ENCODE measurements at places on chromosomes 2 and 18.

GRCh38 chr2:157334797-157335196 lies 9.2 kb upstream of the ERMN start:
- no peak for DNase-seq

DNA sequence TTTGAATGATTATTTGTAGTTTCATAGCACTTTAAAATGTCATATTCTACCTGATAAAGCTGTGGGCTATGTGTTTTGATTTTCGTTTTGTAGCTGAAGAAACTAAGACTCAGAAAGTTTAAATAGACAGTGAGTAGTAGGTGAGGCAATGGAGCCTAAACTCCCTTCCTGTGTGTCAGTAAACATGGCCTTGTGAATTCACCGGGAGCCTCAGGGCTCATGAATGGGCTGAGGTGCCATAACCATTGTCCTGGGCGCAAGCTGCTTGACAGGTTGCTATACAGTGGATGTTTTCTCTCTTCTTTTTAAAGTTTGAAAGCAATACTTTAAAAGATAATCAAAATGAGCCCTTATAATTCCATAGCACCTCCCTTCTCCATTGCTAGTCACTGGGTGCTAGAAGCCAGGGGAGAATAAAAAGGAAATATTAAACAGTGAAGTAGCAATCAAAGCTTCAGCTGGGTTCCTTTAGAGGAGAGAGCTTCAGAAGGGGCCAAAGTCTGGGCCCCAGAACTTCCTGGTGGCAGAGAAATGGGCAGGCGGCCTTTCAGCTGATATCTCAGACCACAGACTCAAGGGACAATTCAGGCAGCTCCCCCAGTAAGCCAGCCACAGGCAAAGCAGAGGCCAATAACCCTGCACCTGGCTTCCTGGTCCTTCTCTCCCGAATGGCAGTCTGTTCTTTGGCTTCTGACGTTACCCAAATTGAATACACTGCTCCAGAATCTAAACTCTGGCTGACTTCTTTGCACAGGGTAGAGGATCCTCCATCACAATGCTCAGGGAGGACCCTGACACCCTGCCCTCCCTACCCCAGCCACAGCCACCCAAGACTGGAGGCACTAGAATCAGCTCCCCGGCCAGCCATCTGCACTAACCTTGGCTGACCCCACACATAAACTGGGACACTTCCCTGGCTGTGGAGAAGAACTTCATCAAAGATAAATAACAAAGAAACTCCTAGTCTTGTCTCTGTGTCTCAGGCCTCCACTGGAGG lies 51.8 kb upstream of the NPAS2 start:
- no peak for DNase-seq

- peak; percentile 67 for DNase-seq
These were observed 498 bp downstream of the TGOLN2 start for GRCh38 chr2:85327160-85327821.

GRCh38 chr2:234480337-234480736 lies 16.5 kb downstream of the ARL4C start:
- DNase-seq = no peak

DNA sequence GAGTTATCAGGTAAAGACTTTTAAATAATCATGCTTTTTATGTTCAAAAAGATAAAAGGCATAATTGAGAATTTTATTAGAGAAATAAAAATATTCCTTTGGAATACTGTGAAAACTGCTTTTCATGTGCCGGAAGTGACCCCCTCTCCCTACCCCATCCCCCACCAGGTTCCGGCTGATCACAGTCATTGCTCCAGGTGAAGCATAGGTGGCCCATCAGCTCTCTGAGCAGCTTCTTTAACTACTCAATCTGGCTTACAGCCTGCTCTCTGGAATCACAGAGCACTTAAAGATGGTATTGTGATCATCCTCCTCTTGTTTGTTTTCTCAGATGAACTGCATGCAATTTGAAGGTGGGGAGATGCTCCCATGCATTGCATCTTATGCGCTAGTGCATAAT lies 257.7 kb downstream of the EN1 start:
- DNase-seq = no peak

GRCh38 chr2:179990676-179991317 lies 16.3 kb downstream of the CWC22 start:
- DNase-seq = no peak

DNA sequence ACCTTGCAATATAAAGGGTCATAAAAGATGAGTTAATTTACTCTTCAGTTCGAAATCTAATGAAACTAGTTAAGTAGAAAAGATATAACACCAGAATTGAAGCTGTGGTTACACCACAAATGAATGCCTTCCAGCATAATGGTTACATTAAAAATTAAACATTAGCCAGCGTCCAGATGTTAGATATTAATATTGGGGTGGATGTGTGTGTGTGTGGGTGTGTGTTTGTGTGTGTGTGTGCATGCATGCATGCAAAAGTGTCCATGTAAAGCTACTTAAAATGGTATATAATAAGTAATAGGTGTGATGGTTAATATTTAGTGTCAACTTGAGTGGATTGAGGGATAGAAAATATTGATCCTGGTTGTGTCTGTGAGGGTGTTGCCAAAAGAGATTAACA lies 170.4 kb upstream of the FN1 start:
- DNase-seq = no peak

DNA sequence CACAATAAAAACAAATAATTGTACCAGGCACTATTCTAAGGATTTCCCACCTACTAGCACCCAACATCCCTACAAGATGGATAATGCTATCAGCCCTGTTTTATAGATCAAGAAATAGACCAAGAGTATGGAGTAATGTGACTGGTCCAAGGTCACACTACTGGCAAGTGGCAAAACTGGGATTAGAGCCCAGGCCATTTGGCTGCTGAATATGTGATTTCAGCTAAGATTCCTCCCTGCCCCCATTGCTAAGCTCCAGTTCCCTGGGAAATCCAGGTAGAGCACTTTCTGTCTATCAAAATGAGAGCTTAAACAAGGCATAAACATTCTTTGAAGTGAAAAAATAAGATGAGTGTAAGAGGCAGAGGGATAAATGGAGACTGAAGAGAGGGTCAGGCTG lies 157.8 kb downstream of the DNAH6 start:
- no peak for DNase-seq

DNA sequence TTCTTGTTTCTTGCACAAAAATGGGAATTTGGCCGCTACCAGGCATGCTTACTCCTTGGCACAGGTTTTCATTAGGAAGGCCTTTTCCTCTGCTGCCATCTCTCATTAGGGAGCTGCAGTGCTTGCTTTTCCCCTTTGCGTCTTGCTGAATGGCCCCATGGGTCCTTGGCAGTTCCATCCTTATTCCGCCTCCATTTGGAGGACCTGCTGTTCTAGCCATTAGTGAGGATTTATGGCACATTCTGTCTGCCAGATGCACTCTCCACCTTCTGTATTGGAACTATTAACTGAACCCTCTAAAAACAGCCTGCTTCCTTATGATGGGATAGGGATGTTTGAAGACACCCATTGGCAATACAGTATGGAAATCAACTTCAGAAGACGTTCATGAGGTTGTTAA lies 103.5 kb upstream of the NOSTRIN start:
- DNase-seq = no peak

DNA sequence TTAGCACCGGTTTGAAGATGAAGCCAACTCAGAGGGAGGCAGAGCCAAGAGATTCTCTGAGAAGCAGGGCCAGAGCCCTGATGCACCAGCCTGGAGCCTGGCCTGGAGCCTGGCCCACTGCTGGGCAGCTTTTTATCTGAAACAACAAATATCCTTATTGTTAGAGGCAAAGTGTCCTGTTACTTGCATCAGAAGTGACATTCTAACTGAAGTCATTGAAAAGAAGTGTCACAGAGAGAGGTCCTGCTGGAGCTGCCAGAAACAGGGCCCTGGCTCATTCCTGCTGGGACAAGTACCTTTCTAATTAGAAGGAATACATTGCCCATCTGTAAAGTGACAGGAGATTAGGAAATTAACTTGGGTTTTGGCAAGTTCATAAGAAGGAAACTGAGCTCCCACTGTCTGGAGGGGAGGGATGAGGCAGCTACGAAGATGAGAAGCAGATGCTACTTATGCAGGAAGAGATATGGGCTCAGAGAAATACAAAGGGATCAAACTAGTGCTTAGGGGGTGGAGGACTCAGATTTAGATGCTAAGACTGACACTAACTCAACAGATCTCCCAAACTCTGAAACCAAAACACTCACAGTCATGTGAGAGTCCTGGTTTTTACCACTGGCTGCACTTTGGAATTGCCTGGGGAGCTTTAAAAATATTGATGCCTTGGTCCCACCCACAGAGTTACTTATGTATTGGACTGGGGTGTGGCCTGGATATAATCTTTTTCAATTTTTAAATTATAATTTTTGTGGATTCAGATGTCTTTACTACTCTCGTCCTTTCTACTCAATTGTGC lies 11.0 kb upstream of the HK2 start:
- no peak for DNase-seq

DNA sequence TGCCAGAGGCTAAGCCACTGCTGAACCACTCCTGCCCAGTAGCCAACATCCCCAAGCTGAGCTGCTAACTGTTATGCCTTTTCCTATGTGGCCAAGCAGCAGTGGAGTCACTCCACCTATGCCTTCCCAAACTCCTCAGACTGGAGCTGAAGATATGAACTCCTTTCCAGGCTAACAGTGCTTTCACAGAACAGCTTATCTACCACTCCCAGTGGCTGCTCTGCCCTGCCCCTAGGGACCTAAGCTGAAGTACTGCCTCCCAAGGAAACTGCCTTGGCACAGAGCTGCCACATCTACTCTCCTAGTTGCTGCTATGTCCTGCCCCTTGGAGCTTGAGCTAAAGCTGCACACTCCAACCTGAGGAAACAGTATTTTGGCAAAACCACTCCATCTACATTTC lies 275.9 kb downstream of the RBM43 start:
- DNase-seq = no peak

GRCh38 chr2:205695460-205695991 lies 13.2 kb downstream of the NRP2 start:
- no peak for DNase-seq

DNA sequence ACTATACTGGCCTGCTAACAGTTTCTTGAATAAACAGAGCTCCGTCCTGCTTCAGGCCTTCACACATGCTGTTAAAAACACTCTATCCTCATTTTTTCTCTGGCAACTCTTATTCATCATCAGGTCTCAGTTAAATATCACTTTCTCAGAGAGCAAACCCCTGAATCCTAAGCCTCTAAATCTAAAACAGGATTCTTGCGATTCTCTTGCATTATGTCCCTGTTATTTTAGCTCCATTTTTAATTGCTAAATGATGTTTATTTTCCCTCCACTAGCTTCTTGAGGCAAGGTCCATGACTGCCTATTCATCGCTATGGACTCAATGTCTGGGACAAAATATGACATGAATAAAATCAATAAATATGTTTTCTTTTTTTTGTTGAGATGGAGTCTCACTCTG lies 190.7 kb upstream of the SMAD7 start:
- DNase-seq = no peak

- DNase-seq = no peak
These were observed 54.4 kb downstream of the SMAD7 start for GRCh38 chr18:48896326-48896874.

- DNase-seq = no peak
These were observed 116.5 kb downstream of the DDX1 start for GRCh38 chr2:15708161-15708560.

- DNase-seq = no peak
These were observed 84.6 kb upstream of the DNMT3A start for GRCh38 chr2:25426326-25426725.

- peak; percentile 74 for DNase-seq
These were observed 29.7 kb downstream of the NAB1 start for GRCh38 chr2:190678444-190679162.

GRCh38 chr2:47162780-47163179 lies 7.7 kb upstream of the STPG4 start:
- no peak for DNase-seq

- no peak for DNase-seq
These were observed 497.4 kb downstream of the CMPK2 start for GRCh38 chr2:6368281-6368680.

DNA sequence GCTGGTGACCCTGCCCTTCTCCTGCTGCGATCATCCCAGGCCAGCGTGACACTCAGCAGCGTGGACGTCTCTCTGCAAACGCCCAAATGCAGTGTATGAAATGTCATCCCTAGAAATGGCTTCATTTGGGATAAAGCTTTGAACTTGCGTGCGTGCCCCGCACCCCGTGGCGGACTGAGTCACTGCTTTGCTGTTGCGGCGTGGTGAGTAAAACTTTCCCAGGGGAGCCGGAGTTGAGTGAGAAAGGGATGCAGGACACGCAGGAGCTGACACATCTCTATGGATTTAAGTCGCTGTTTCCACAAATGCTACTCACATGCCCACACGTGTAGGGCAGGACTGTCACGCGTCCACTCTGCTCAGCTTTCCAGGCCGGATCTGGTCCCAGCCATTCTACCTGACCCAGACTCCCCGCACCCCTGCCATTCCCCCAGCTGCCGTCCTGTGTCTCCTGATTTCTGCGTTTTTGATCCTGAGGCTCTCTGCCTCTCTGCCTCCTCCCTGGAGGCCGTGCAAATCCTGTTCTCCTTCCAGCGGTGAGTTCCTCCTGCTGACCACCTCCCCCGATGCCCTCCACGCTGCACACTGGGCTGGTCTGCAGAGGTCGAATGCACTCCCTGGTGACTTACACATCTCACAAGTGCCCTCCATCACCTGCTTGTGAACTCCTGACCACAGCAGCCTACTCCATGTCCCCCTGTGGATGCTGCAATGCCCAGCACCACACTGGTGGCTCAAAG lies 88.9 kb downstream of the MBP start:
- DNase-seq = no peak

GRCh38 chr2:149465873-149466272 lies 121.7 kb downstream of the MMADHC start:
- no peak for DNase-seq

DNA sequence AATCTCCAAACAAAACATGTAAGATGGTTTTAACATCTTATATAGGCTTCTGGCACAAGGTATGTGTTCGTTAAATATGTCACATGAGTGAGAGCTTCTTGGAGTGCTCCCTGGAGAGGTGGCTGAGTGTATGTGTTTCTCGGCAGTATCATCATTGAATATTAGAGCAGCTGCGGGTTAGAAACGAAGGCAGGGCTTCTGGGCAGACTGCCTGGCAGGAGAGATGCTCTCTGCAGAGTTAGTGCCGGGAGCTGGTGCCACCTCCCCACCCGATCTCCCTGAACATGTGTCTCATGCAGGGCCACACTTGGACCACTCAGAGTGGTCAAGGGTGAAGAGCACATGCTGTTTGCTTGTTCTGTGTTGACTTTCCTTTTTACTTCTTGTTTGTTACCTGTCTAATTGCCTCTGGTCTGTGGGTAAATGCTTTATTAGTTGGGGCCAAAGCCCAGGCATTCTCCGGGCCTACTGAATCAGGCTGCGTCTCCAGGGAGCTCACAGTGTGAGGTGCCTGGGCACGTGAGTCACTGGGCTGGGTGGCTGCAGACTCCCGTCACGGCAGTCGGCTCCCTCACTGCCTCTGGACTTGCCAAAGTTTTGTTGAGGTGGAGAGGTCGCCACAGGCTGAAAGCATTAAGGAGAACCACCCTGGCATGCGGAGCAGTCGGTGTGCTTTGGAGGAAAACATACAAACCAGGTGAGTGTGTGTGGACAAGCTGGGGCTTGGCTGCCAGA lies 246.6 kb downstream of the FHOD3 start:
- DNase-seq = no peak

DNA sequence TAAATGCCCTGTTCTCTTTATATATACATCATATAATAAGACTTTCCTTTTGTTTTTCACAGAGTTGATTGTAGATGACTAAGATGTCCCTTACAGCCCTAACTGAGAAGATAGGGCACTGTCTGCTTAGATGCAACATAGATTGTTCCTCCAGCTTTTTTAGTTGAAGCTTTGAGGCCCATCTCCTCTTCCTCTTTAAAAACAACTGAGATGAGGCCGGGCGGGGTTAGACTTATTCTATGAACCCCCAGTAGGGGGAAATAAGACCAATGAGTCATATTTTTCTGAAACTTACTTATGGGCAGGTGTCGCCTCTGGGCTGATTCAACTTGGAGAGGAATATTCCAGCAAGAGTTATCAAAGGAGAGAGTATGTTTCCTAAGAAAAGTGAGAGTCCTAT lies 84.6 kb downstream of the FBXO15 start:
- DNase-seq = no peak

All from endothelial cell of umbilical vein (primary cell).